Osteoblast (primary cell): ENCODE measurements at places on chromosomes 3 and 15. TPM values are rescaled to one million over a fixed set of nuclear protein-coding genes. Genes with fewer than 3 reads are reported as not detected.

The SNTN gene
- total RNA-seq, result not detected in 2 replicates

The STRIT1 gene
- not detected in 2 replicates for total RNA-seq

The ADGRG7 gene
- total RNA-seq, result not detected in 2 replicates

The PLSCR5 gene
- not detected in 2 replicates for total RNA-seq

The SKOR1 gene
- total RNA-seq, result 0.29 and 0.36 TPM in 2 replicates

The CPLX3 gene
- total RNA-seq, result not detected in 2 replicates

The C3orf70 gene
- 1.4 and 1.5 TPM in 2 replicates for total RNA-seq

The SOX2 gene
- not detected in 2 replicates for total RNA-seq

The DZIP1L gene
- total RNA-seq, result 32.7 and 42.3 TPM in 2 replicates

The ANKDD1A gene
- total RNA-seq, result 3.8 and 6.2 TPM in 2 replicates

The C3orf22 gene
- not detected in 2 replicates for total RNA-seq

The MYRIP gene
- under 0.01 TPM in 2 replicates for total RNA-seq

The RTP3 gene
- total RNA-seq, result not detected in 2 replicates

The IGSF11 gene
- total RNA-seq, result under 0.01 and 0.36 TPM in 2 replicates

The SPRED1 gene
- total RNA-seq, result 32.6 and 32.7 TPM in 2 replicates

The NTRK3 gene
- 0.59 and 0.72 TPM in 2 replicates for total RNA-seq

The TMEM158 gene
- total RNA-seq, result 4.7 and 9.0 TPM in 2 replicates

The ACAN gene
- 4.7 and 12.7 TPM in 2 replicates for total RNA-seq

The SV2B gene
- under 0.01 TPM in 1 of 2 replicates, not detected in the other for total RNA-seq

The FSTL1 gene
- total RNA-seq, result 1,825 and 2,074 TPM in 2 replicates

The TRH gene
- under 0.01 TPM in 2 replicates for total RNA-seq

The ARMC8 gene
- total RNA-seq, result 45.7 and 59.0 TPM in 2 replicates

The ARIH2 gene
- 69.1 and 82.5 TPM in 2 replicates for total RNA-seq

The CCRL2 gene
- total RNA-seq, result 0.72 and 0.88 TPM in 2 replicates

The PCSK6 gene
- total RNA-seq, result 0.29 and 0.72 TPM in 2 replicates

The RBP2 gene
- total RNA-seq, result not detected in 2 replicates

The SEMA3G gene
- under 0.01 TPM in 1 of 2 replicates, not detected in the other for total RNA-seq

The WDR5B gene
- 9.8 and 10.9 TPM in 2 replicates for total RNA-seq

The SATB1 gene
- total RNA-seq, result 29.0 and 35.7 TPM in 2 replicates

The HESX1 gene
- 0.29 and 0.72 TPM in 2 replicates for total RNA-seq

The ZNF774 gene
- total RNA-seq, result 1.8 and 2.4 TPM in 2 replicates

The ACOX2 gene
- 28.6 and 29.8 TPM in 2 replicates for total RNA-seq

The FANCD2OS gene
- not detected in 2 replicates for total RNA-seq

The CTSH gene
- total RNA-seq, result 4.7 and 8.8 TPM in 2 replicates

The SH2D7 gene
- total RNA-seq, result not detected in 2 replicates

The POLQ gene
- total RNA-seq, result 1.4 and 1.5 TPM in 2 replicates

The TARS3 gene
- 8.7 and 15.0 TPM in 2 replicates for total RNA-seq

The CELSR3 gene
- total RNA-seq, result 1.2 and 1.4 TPM in 2 replicates

The DOCK3 gene
- 0.29 and 0.36 TPM in 2 replicates for total RNA-seq

The CYP1A1 gene
- total RNA-seq, result 0.36 TPM in 1 of 2 replicates, not detected in the other

The MYNN gene
- 22.1 and 26.8 TPM in 2 replicates for total RNA-seq

The CD200 gene
- 1.5 and 3.3 TPM in 2 replicates for total RNA-seq

The TLR9 gene
- total RNA-seq, result not detected in 2 replicates

The XCR1 gene
- not detected in 2 replicates for total RNA-seq

The WNT7A gene
- not detected in 2 replicates for total RNA-seq

The CCR3 gene
- not detected in 2 replicates for total RNA-seq

The LRRC49 gene
- 13.0 and 18.1 TPM in 2 replicates for total RNA-seq

The GOLGA8Q gene
- total RNA-seq, result 0.36 and 2.4 TPM in 2 replicates

The CELF6 gene
- total RNA-seq, result 0.36 and 0.59 TPM in 2 replicates

The SOX14 gene
- not detected in 2 replicates for total RNA-seq

The GRM7 gene
- total RNA-seq, result not detected in 2 replicates

The ROPN1 gene
- not detected in 2 replicates for total RNA-seq

The CAMP gene
- total RNA-seq, result not detected in 2 replicates

The RFC4 gene
- 16.5 and 18.1 TPM in 2 replicates for total RNA-seq
